Fibroblast of skin of right quadriceps (primary cell): ENCODE measurements at places on chromosomes 1 and 21.

GRCh38 chr1:27405074-27405473 lies 12.7 kb downstream of the GPR3 start:
- DNase-seq = peak; percentile 87

DNA sequence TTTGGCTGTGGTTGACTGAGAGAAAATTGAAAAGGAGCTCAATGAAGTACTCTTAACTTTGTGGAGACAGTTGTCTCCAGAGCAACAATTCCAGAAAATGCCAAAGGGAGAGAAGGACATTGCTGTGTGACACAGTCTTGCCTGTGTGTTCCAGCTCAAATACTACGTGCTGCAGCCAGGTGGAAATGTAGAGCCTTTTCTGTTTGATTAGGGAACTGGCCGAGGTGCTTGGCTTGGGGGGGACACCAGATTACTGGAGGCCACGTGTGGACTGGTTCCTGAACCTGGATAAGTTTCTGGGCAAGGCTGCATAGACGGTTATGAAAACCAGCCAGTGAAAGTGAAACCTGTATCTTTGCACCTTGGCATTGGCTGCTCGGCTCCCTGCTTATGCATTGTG lies 217.9 kb downstream of the CTH start:
- no peak for DNase-seq

- DNase-seq = no peak
These were observed 51.5 kb upstream of the CNIH3 start for GRCh38 chr1:224564454-224565084.

DNA sequence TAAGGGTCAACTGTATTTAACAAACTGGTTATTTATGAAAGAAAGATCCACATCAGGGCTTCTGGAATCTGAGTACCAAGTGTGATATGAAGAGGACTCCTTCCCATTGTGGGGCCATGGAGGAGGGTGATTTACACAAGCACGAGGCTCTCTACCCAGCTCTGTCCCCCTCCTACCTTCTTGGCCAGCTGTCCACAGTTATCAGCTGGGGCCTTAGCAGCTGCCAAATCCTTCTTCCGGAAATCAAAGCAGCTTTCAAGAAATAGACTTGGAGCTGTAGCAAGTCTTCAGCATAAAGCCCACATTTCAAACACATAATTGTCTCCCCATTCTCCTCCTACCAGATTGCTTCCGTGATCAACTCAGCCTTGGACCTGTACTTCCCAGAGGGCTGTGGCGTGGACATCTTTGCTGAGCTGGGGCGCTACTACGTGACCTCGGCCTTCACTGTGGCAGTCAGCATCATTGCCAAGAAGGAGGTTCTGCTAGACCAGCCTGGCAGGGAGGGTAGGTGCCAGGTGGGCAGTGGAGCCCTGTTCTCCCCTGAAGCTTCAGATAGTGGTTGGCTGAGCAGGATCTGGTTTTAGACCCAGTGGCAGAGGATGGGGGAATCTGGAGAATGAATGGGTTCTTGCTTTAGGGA lies 15.5 kb downstream of the AZIN2 start:
- DNase-seq = no peak
